AG08396 (cell line): ENCODE measurements at places on chromosomes 12 and 14.

GRCh38 chr12:89544681-89545184 lies 18.9 kb upstream of the POC1B start:
- no peak for DNase-seq

DNA sequence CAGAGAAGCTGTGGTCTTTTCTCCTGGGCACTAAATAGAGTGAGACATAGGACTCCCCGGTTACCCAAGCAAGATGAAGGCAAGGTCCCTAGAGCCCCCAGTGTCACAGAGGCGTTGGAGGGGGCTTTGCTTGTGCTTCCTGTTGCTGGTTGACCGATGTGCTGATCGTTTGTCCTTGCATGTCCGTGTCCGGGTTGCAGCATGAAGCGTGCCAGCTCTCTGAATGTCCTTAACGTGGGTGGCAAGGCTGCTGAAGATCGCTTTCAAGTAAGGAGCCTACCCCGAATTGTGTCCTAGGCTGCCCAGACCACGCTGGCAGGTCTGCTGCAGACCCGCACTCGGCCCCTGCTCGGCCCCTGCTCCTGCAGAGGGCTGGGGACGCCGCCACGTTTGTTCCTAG lies 23.1 kb downstream of the XRCC3 start:
- no peak for DNase-seq

GRCh38 chr12:122006186-122006926 lies 15.3 kb upstream of the BCL7A start:
- DNase-seq = no peak

GRCh38 chr14:20774258-20774824 lies 6.1 kb downstream of the EDDM3B start:
- no peak for DNase-seq

DNA sequence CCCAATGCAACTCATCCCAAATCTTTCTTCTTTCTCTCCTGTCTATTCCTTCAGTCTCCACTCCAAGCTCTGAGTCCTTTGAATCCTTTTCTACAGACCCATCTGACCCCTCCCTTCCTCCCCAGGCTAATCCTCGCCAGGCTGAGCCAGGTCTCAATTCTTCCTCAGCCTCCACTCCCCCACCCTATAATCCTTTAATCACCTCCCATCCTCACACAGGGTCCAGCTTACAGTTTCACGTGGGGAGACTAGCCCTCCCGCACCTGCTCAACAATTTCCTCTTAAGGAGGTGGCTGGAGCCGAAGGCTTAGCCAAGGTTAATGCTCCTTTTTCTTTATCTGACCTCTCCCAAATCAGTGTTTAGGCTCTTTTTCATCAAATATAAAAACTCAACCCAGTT lies 63.8 kb downstream of the MOK start:
- no peak for DNase-seq

- no peak for DNase-seq
Measured at GRCh38 chr12:455821-456220, 3.9 kb upstream of the B4GALNT3 start.

- DNase-seq = no peak
Measured at GRCh38 chr12:669576-669945, 6.3 kb upstream of the NINJ2 start.

GRCh38 chr14:99908653-99909250 lies 115.5 kb downstream of the EML1 start:
- DNase-seq = no peak

GRCh38 chr14:106286697-106287290 lies 760.4 kb downstream of the TMEM121 start:
- DNase-seq = no peak

DNA sequence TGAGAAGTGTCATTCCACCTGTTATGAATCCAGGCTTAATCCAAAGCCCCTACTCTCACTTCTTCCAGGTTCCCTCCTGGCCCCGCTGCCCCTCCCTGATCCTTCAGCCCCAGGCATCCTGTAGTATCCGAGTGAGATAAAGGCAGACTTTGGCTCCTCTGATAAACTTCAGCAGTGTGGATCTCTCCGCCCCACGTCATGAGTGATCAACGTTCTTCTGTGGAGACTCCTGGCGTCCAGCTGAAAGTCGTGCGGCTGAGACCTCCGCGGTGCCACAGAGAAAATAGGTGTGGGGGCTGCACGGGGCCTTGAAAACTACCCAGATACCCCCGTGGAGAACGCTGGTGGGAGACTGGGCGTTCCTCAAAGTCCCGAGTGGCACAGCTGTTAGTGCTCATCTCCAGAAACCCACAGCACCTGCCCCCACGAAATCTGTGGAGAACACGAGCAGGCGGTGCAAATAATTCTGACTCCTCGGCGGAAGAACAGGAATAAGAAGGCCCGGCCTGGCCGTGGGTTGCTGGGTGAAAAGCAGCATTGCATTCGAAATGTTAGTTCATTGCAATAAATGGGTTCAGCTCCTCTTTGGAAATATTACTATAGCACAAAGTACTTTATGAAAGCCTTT lies 180.0 kb upstream of the RGS6 start:
- no peak for DNase-seq

- DNase-seq = no peak
Measured at GRCh38 chr12:15270591-15270990, 49.4 kb upstream of the RERG start.

- DNase-seq = no peak
Measured at GRCh38 chr12:2841056-2841650, 6.3 kb upstream of the NRIP2 start.

DNA sequence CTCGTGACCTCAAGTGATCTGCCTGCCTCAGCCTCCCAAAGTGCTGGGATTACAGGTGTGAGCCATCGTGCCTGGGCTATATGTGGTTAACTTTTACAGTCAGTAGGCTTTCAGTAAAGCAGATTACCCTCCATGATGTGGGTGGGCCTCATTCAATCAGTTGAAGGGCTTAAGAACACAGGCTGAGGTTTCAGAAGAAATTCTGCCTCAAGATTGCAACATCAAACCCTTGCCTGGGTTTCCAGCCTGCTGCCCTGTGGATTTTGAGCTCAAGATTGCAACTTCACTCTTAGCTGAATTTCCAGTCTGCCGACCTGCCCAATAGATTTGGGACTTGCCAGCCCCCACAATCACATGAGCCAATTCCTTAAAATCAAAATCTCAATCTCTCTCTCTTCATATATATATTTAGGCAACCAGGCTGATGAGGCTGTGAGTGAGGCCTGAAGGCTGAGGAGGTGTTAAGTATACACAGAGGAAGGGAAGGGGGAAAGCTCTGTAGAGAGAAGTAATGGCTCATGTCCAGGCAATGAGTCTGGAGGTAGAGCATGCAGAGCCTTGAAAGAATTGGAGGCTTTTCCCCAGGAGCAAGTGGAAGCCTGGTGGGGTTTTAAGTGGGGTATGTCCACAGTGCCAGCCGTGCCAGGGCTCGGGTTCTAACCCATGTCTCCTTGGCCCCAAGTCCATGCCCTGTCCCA lies 33.3 kb upstream of the ACTN1 start:
- DNase-seq = no peak

- DNase-seq = no peak
Measured at GRCh38 chr12:125593269-125593668, 528.0 kb downstream of the AACS start.

DNA sequence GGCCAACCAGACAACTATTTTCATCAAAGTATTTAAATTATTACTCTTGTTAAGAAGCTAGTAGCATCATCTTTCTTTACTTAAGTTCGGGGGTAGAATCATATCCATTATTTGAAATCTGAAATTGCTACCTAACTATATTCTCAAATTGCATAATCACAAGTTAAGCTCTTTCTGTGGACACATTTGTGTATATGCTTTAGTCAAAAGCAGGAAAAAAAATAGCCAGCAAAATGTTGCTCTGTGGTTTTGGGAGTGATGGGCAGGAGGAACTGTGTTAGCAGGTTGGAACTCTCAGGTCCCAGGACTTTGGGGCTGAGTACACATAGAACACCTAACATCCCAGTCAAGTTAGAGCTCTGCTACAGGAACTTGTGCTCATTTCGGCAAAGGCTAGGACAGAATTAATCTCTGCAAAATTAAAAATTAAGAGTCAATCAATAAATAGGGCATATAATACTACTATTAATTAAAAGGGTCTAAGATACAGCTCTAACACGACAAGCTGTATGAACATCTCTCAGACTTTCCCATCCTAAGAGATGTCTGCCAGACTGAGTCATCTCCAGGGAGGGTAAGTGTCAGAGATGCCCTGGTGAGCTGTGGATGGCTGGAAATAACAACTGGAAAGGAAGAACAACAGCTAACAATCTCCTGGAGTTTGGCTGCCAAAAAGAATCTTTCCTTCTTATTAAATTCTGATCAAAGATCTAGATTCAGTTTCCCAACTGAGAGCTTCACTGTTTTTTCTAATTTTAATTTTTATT lies 203.5 kb upstream of the GZMB start:
- peak; percentile 18 for DNase-seq

DNA sequence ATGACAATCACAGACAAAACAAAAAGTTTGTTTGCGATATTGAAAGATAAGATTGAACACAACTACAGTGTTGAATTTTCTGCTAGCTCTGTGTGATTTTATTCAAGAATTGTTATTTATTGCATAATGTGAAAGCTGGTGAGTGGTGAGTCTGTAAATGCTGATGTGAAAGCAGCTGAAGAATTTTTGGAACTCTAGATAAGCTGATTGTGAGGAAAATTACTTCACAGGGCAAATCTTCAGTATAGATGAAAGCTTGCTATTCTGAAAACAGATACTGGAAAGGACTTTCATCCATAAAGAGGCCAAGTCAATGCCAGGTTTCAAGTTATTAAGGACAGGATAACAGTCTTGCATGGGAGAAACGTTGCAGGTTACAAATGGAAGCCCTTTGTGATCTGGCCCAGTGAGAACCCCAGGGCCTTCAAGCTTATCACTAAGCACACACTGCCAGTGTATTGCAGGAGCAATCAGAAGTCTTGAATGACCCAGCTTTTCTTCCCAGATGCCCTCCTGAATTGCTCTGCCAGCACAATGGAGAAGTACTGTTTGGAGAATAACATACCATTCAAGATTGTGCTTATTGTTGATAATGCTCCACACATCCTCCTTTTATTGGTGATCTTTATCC lies 153.7 kb downstream of the PCNX1 start:
- DNase-seq = no peak

- no peak for DNase-seq
Measured at GRCh38 chr12:57248934-57249742, 1.8 kb downstream of the STAC3 start.

- no peak for DNase-seq
Measured at GRCh38 chr12:91662021-91662420, 479.4 kb upstream of the DCN start.

DNA sequence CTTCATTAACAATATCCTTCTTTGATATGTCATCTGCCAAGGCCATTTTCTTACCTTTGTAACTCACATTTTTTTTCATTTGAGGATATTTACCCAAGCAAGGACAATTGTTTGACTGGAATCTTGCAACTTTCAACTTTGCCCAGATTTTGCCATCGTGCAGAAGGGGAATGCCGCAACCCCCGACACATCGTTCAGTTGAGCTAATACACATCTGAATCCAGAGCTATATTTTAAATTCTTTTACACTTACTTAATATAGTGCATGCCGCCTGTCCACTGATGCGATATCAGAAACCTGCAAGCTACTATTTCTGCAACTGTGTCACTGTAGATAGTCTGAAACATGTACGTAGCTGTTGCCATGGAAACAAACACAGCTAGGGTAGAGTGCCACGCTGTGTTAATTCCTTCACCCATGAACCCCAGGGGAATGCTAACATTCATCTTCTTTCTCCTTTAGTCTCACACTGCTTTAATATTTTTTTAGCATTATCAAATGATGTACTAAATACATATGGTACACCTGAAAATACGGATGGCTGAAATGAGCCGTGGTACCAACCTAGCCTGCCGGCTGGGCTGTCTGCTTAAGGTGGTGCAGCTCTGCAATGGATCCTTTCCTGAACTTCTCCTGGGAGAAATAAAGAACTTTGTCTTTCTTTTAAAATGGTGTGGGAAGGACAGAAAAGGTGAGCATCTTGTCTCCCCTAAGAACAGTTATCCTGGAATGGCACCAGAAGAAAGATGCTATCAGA lies 77.0 kb upstream of the FOXN3 start:
- DNase-seq = no peak

DNA sequence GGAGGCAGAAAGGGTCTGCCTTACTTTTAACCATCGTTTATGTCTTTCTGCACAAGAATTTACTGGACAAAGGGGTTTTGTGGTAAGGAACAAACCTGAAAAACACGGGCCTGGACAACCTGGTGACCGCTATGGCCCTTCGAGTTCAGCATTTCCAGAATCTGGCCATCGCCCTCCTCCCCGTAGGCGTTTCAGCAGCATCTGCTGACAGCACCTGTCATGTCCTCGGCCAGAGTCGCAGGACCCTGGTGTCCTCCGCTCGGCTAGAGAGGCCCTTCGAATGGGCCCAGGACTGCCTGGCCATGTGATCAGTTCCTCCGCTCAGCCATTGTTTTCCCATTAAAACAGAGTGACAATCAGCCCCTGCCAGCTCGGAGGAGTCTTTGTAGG lies 142.8 kb upstream of the FKBP4 start:
- no peak for DNase-seq

- DNase-seq = peak; percentile 52
Measured at GRCh38 chr12:96190413-96191108, 3.6 kb upstream of the ELK3 start.

GRCh38 chr14:104112113-104112505 lies 26.3 kb upstream of the KIF26A start:
- DNase-seq = no peak

GRCh38 chr14:79424462-79424861 lies 786.8 kb downstream of the DIO2 start:
- no peak for DNase-seq

- no peak for DNase-seq
Measured at GRCh38 chr14:26332966-26333365, 264.9 kb downstream of the NOVA1 start.

GRCh38 chr14:52089218-52089617 lies 20.4 kb upstream of the NID2 start:
- DNase-seq = no peak

DNA sequence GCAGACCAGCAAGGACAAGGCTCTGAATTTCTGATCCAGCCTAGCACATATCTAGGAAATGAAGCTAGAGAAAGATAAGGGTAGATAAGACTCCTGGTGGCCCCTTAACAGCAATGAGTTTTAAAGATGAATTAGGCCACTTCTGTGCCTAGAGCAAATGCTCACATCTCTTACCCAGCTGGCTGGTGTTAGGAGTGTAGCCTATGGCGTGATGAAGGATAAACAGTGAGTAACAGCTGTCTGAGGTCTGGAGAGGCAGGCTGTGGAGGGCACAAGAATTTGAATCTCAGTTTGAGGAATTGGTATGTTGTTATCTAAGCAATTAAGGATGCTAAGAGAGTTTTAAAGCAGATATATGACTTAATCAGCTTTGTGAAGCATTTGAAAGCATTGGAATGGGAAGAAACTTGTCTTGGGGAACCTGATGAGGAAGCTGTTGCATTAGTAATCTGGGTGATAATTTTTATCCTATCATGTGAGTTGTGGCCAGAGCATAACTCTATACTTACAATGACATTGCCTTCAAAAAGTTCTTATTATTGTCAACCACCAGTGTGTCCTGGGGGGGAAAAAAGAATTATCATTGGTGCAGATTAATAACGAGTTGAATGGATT lies 161.8 kb downstream of the SRGAP1 start:
- DNase-seq = no peak

DNA sequence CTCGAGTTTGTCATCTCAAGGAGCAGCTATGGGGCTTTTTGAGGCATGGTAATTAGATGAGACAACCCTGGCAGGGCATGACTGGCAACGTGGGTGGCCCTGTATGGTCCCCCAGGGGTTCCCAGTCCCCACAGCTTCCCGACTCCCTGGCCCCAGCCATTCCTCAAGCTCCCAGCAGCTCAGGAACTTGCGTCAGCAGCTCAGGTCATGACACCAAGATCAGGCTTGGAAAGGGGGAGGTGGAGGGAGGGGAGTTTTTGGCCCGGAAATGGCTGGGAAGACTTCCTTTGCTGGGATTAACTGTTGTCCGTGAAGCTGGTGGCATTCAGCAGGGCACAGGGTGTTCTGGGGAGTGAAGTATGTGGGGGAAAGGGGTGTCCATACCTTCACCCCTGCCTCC lies 10.4 kb upstream of the NRIP2 start:
- DNase-seq = peak; percentile 56
